CD8-positive, alpha-beta memory T cell (primary cell): ENCODE measurements at places on chromosomes 1 and 21. TPM values are rescaled to one million over a fixed set of nuclear protein-coding genes. Genes with fewer than 3 reads are reported as not detected.

DNA sequence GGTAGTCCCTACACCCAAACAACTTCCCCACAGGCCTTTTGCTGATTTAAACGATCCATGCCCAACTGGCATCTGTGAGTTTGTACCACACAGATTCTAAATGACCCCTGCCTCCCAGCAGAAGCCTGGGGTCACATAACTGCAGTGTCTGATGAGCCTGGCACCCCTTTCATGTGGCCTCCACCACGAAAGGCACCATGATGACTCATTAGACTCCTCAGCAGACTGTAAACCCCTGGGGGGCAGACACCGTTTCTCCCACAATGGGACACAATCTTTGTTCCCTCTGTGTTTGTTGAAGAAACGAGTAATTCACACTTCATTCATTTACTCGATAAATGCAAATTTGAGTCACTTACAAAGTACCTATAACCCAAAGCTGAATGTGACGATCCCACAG, 81.6 kb downstream of the CCDC185 start:
- peaks cover 6% of the 10 kb centered on the region for H3K27me3 ChIP-seq
- no peaks in the 10 kb centered on the region for H3K36me3 ChIP-seq
- DNase-seq, result no peak
- H3K4me3 ChIP-seq, result no peak overlapping the region
- no peaks in the 10 kb centered on the region for H3K4me1 ChIP-seq

DNA sequence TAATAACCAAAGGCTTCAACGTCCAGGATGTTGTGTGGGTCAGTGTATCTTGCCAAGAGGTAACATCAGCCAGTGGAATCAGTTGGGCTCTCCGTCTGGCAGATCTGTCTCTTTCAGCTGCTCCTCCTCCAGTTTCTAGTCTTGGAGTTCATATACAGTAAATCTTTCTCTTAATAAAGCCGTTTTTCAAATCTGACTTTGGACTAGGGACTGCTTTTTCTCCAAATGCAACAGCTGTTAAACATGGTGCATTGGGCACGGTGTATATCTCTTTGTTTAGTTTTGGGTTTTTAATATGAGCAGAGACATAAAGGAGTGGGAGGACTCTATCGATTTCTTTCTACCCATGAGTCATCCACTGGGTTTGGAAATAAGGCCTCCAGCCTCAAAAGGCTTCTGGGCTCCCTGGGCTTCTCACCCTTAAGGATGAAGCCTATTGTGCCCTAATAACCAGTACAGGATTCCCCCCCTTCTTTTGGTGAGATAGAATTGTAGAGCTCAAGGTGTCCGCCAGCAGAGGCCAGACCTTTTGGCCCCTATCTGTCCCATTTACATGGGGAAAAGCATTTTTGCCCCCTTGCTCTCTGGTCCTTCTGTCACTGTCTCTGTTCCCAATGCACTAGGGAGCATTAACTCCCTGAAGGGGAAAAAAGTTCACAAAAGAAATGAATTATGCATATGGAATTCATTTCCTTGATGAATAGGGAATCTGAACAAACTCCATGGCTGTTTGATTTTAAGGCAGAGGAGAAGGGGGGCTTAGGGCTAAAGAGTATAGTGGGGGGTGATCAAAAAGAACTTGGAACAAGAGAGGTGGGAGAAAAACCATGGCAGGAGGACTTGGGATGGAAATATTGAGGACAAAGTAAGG, 86.0 kb downstream of the PBX1 start:
- no peaks in the 10 kb centered on the region for H3K27me3 ChIP-seq
- no peak for DNase-seq
- H3K4me1 ChIP-seq, result no peaks in the 10 kb centered on the region
- H3K4me3 ChIP-seq, result no peak overlapping the region
- no peaks in the 10 kb centered on the region for H3K36me3 ChIP-seq

GRCh38 chr21:16578912-16579311, 849.1 kb downstream of the USP25 start:
- H3K4me1 ChIP-seq, result no peaks in the 10 kb centered on the region
- no peak overlapping the region for H3K27ac ChIP-seq
- no peak overlapping the region for H3K4me3 ChIP-seq
- H3K27me3 ChIP-seq, result no peaks in the 10 kb centered on the region
- DNase-seq, result no peak

- H3K4me1 ChIP-seq, result peaks cover 42% of the 10 kb centered on the region
- no peaks in the 10 kb centered on the region for H3K27me3 ChIP-seq
- H3K27ac ChIP-seq, result peak within 1 kb of the TSS; percentile 87
- peak within 1 kb of the TSS; percentile 79 for H3K4me3 ChIP-seq
Measured at GRCh38 chr1:151993734-151994496, at the start of gene S100A10. Gene S100A10, minus strand, starts transcription at chr1:151993859. Its CDS starts 7,629 bp downstream, at chr1:151986230.

GRCh38 chr1:16048573-16049189, 5.1 kb downstream of the CLCNKB start:
- H3K27ac ChIP-seq, result peak overlapping the region; percentile 20
- H3K27me3 ChIP-seq, result no peaks in the 10 kb centered on the region
- no peak for DNase-seq
- H3K36me3 ChIP-seq, result no peaks in the 10 kb centered on the region
- H3K4me1 ChIP-seq, result no peaks in the 10 kb centered on the region

DNA sequence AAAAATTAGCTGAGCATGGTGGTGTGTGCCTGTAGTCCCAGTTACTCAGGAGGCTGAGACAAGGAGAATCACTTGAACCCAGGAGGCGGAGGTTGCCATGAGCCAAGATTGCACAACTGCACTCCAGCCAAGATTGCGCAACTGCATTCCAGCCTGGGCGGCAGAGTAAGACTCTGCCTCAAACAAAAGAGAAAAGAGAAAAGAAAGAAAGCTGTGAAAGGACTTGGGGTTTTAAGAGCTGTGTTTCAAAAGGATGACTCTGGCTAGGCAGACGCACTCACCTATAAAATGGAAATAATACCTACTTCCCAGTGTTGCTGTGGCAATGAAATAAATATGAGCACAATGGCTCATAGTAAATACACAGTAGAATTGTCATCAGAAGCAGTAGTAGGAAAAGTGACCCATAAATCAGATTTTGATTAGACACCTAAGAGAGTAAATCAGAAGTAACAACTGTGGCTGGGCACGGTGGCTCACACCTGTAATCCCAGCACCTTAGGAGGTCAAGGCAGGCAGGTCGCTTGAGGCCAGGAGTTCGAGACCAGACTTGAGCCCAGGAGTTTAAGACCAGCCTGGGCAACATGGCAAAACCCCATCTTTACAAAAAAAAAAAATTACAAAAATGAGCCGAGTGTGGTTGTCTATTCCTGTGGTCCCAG, 45.9 kb upstream of the PUM1 start:
- no peaks in the 10 kb centered on the region for H3K36me3 ChIP-seq
- H3K4me1 ChIP-seq, result no peaks in the 10 kb centered on the region
- no peak overlapping the region for H3K27ac ChIP-seq

- H3K27me3 ChIP-seq, result no peaks in the 10 kb centered on the region
- no peak for DNase-seq
- H3K27ac ChIP-seq, result no peak overlapping the region
- H3K4me3 ChIP-seq, result no peak overlapping the region
Measured at GRCh38 chr1:53627666-53628065, 111.3 kb downstream of the GLIS1 start.

DNA sequence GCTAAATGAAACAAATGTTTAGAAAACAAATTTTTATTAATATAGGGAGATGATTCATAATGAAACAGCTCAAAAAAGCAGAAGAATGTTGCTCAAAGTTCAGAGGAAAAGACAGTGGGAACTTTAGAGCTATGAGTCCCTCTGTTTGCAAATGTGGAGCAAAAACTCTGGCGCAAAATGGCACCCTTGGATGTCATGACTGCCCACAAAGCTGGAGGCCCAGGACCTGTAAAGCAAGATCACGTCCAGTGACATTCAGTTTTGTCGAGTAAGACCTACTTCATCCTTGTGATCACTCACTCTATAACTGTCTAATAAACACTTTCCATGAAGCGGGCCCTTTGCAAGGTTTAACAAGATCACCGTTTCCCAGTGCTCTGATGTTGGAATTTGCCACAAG, 9.1 kb upstream of the EXO1 start:
- no peaks in the 10 kb centered on the region for H3K4me1 ChIP-seq
- H3K36me3 ChIP-seq, result no peaks in the 10 kb centered on the region
- no peak overlapping the region for H3K27ac ChIP-seq
- H3K27me3 ChIP-seq, result no peaks in the 10 kb centered on the region

GRCh38 chr1:235919127-235919832, 52.6 kb upstream of the LYST start:
- DNase-seq, result no peak
- H3K36me3 ChIP-seq, result no peaks in the 10 kb centered on the region
- H3K27ac ChIP-seq, result no peak overlapping the region
- no peak overlapping the region for H3K4me3 ChIP-seq

- H3K36me3 ChIP-seq, result no peaks in the 10 kb centered on the region
- H3K27ac ChIP-seq, result no peak within 1 kb of the TSS
- H3K4me1 ChIP-seq, result peaks cover 13% of the 10 kb centered on the region
Measured at GRCh38 chr1:153357853-153358690, at the start of gene S100A9. Gene S100A9, plus strand, starts transcription at chr1:153357854. Its CDS starts 430 bp downstream, at chr1:153358284.

GRCh38 chr1:205056956-205057568, 14.1 kb downstream of the CNTN2 start:
- H3K36me3 ChIP-seq, result no peaks in the 10 kb centered on the region
- no peaks in the 10 kb centered on the region for H3K27me3 ChIP-seq
- H3K4me3 ChIP-seq, result no peak overlapping the region

ADAMTS5 gene
- not detected for polyA plus RNA-seq

METTL25B gene
- 4.2 TPM for polyA plus RNA-seq

OR2L2 gene
- not detected for polyA plus RNA-seq

LCE1A gene
- polyA plus RNA-seq, result not detected
